ENCODE measurements at places on chromosomes 6 and 20.

DNA sequence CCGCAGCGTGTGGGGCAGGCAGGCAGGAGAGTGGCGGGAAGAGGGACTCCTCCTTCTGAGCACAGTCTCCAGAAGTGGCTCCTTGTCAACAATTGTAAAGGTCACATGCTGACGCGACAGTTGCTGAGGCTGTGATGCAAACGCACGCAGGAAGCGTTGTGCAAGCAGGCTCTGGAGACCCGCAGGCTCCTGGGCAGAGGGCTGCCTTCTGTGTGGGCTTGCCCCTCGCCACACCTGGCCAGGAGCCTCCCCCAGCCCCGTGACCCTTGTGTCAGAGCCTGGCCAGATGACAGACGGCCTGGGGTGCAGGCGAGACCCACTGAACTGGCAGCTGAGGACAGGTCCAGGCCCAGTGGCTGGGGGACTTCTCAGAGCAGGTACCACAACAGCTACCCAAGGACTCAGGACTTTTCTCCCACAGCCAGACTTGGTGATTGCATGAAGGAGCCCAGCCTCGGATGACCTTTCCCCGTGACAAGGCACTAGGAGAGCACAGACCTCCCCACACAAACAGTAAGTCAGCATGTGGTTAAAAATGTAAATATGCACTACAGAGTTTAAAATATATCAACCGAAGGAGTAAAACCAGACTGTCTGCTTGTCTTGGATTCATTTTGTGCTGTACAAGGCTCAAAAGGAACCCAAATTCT, 222.1 kb upstream of the RREB1 start:
- no peak for DNase-seq

- no peak for DNase-seq
These were observed 301.8 kb downstream of the TBC1D32 start for GRCh38 chr6:121032268-121033006.

GRCh38 chr6:134376785-134377184, 58.9 kb upstream of the SGK1 start:
- no peak for DNase-seq

- DNase-seq: no peak
These were observed 94.4 kb downstream of the FHL5 start for GRCh38 chr6:96657344-96657743.

GRCh38 chr6:31016659-31017299, 6.5 kb downstream of the MUC22 start:
- DNase-seq: no peak

DNA sequence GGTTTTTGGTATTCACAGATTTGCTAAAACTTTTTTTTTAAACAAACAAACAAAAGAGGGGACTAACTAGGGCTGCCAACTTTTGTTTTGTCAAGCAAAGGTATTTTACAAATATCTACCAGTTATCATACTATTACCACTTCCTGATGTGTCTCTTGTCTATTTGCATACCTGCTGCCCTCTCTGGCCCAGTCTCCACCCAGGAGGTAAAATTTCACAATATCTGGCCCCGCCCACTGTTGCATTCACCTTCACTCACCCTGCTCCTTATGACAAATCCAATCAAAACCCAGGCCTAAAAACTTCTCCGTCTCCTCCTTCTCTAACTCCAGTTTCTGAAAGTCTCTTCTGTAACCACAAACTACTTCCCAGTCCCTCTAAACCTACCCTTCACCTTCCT, 82.2 kb downstream of the TRERF1 start:
- no peak for DNase-seq

GRCh38 chr6:157280947-157281346, 42.4 kb downstream of the TMEM242 start:
- DNase-seq: no peak

Measured in renal cortex interstitium (tissue), 15 donors.